NCI-H1694 (cell line): ENCODE measurements at places on chromosomes 7 and 10.

GRCh38 chr10:48406204-48406603, 99.7 kb downstream of the MAPK8 start:
- no peak for DNase-seq

- no peak for DNase-seq
These were observed 56.8 kb upstream of the SVIL start for GRCh38 chr10:29691564-29692072.

- no peak for DNase-seq
These were observed 492.4 kb upstream of the STEAP1 start for GRCh38 chr7:89661876-89662275.

GRCh38 chr7:4079956-4080355, 602.1 kb upstream of the FOXK1 start:
- DNase-seq = no peak

- DNase-seq = peak; percentile 3
These were observed 40.0 kb downstream of the TNKS2 start for GRCh38 chr10:91838199-91838598.

DNA sequence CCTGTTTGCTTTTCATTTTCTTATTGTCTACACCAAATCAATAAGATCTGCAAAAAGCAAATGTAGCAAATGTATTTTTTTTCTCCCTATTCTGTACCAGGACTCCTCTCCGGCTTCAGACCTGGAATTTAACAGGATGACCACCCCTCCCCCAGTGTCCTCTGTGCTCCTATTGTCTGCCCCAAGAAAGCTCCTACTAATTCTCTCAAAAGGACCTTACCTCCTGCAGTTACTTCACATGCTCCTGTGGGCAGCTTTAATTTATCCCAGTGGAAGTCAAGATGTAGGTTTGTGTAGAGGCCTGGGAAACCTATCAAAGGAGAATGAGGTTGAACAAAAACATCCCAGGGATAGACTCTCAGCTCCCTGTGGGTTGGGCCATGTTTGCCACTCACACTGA, 31.3 kb downstream of the PLXNA4 start:
- DNase-seq = no peak

DNA sequence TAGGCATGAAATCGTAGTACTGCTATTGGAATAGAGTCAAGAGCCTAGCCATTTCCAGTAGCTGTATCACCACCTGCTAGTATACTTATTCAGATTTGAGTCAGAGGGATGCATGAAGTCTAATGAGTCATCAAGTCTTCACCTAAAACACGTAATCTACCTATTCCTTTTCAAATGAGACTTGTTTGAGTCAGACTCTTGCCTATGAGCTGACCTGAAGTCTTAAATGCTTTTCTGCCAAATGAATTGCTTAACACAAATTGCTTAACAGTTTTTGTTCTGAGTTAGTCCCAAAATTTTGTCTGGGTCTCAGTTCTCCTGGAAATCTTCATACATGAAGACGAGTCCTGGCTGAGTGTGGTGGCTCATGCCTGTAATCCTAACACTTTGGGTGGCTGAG, 165.2 kb downstream of the GNAT3 start:
- DNase-seq = no peak
